Immature natural killer cell (primary cell): ENCODE measurements at places on chromosomes 13 and 19.

- no peak for DNase-seq
Measured at GRCh38 chr13:49927755-49928154, 8.4 kb downstream of the SPRYD7 start.

GRCh38 chr13:109494925-109495369 is 291.4 kb downstream of the IRS2 start:
- DNase-seq: no peak

- DNase-seq: no peak
Measured at GRCh38 chr19:7832009-7832408, 2.0 kb downstream of the EVI5L start.

DNA sequence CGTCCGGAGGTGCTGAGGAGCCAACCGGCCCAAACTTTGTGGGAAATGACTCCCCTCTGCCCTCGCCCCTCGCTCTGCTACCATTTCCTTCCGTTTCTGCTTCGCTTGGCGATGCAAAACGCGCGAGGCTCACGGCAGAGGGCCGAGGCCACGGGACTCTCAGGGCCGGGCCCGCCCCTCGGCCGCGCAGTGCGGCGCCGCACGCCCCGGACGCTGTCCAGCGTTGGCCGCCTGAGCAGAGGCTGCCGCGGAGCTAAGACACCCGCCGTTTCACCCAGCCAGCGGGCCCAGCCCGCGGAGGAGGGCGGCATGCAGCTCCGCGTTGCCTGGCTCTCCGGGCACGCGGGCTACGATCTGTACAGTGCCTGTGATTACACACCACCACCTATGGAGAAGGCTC is 2.1 kb upstream of the ZNF578 start:
- DNase-seq: no peak

DNA sequence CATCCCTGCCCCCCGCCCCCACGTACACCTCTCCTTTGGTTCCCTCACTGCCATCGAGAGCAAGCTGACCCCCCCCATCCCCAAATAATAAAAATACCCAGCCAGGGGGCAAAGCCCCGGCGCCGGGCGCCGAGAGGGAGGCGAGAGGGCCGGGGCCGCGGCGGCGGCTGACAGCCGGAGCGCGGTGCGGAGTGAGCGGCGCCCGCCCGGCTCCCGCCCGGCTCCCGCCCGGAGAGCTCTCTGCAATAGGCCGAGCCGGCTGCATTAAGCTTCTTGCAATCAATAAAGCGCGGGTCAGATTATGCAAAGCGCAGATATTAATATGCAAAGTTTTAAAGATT is 40.9 kb downstream of the DEDD2 start:
- DNase-seq: no peak

DNA sequence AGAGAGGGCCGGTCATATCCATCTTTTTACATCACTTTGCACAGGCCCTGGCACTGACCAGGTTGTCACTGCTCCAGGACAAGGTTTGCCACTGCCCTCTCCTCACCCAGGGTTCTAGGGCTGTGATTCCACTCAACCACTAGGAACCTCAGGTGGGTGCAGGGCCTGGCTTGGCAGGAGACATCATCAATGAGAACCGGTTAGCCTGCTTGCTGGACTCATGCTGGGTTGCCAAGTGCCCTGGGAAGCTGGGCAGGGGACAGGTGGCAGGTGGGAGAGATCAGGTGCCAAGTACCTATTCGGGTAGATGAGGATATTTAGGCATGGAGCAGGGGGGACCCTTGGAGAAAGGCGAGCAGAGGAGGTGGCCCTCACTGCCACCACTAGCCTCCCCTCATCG is 4.2 kb upstream of the CERS4 start:
- DNase-seq: no peak

GRCh38 chr13:35354285-35354684 is 122.2 kb downstream of the MAB21L1 start:
- no peak for DNase-seq

GRCh38 chr19:5567360-5567969 is at the start of gene TINCR:
TSS of gene TINCR (minus strand) at chr19:5567953.
- no peak for DNase-seq

- DNase-seq: no peak
Measured at GRCh38 chr19:30340771-30341561, 31.2 kb upstream of the ZNF536 start.

GRCh38 chr19:19067276-19068072 is 3.7 kb downstream of the SLC25A42 start:
- no peak for DNase-seq

DNA sequence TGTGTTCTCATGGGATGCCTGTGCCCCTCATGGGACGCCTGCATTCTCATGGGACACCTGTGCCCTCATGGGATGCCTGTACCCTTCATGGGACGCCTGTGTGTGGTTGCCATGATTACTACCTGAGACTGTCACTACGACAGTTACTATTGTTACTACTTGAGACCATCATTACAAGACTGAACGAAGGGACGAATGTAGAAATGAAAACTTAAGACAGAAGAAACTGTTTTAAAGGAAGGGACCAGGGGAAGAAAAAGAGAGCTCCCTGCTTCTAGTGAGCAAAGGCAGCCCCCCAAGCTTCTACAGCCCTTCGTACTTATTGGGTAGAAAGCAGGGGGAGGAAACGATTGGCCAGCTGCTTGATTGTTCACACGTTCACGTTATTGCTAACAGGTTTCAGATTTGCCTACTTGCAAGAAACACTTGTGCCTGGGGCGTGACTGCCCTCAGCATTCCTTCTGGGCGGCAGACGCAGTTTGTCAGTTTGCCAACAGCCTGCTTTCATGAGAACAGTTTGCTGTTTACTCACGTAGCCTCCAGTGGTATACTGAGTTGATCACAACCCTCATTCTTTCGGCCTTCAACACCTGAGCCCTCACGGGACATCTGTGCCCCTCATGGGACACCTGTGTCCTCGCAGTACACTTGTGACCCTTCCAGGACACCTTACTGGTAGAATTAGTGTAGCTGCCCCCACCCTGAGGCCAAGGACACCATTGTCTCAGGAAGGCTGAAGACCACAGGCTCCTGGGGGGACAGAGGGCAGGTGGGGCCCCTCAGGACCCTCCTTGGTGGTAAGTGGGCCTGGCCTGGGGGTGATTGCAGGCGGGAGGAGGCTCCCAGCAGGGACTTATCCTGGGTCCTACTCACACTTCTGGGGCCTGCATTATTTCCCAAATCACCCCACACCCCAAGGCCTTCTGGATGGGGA is 2.5 kb upstream of the S1PR4 start:
- DNase-seq: peak; percentile 25

GRCh38 chr19:48896191-48896720 is 2.3 kb downstream of the TULP2 start:
- no peak for DNase-seq

- DNase-seq: no peak
Measured at GRCh38 chr19:55087542-55087901, 11.9 kb downstream of the EPS8L1 start.

GRCh38 chr19:19211499-19212420 is at the start of gene NCAN:
TSS of gene NCAN (plus strand) at chr19:19211958. CDS start at chr19:19216954, 4,996 bp downstream.
- DNase-seq: no peak

GRCh38 chr19:33486936-33487811 is 34.4 kb downstream of the PEPD start:
- no peak for DNase-seq

- no peak for DNase-seq
Measured at GRCh38 chr13:59476366-59476765, 687.4 kb downstream of the DIAPH3 start.

DNA sequence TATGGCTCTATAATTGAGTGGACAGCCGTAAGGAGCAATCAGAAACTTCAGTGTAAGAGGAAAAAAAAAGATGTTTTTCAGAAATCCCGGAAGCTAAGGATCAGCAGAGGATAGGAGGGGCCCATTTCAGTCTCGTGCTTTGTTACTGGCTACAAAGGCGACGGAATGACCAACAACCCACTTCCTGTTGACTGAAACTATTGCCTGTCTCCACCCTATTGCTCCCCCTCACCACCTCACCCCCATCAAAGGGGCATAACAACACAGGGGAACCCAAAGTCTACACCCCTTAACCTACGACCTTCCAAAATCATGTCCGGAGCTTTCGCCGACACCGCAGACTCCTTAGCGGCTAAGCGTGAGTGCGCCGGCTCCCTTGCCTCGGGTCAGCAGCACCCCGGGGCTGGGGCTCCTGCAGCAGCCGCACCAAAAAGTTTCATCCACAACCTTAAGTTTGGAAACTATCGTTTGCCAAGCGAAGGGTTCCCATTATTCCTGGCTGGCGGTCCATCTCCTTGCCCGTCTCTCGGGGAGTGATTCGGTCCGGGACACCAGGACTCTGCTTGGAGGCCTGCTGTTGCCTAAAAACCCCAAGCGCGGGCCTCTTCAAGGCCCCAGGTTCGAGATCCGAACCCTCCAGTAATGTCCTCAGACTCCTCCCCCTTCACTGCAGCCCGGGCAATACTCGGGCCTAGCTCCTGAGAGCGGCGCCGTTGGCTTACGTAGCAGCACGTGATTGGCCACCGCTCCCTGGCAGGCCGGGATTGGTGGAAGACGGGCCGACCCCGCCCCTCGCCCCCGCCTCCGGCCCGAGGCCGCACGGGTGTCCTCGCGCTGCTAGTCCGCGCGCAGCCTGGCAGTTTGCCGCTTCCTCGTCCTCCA is at the start of gene TPP2:
TPP2 (plus strand) TSS at position 840 of the 882 bp plus-strand sequence. CDS start 53 bp downstream, outside the sequence.
- peak; percentile 98 for DNase-seq

GRCh38 chr13:51225029-51225428 is 2.8 kb downstream of the FAM124A start:
- DNase-seq: no peak

DNA sequence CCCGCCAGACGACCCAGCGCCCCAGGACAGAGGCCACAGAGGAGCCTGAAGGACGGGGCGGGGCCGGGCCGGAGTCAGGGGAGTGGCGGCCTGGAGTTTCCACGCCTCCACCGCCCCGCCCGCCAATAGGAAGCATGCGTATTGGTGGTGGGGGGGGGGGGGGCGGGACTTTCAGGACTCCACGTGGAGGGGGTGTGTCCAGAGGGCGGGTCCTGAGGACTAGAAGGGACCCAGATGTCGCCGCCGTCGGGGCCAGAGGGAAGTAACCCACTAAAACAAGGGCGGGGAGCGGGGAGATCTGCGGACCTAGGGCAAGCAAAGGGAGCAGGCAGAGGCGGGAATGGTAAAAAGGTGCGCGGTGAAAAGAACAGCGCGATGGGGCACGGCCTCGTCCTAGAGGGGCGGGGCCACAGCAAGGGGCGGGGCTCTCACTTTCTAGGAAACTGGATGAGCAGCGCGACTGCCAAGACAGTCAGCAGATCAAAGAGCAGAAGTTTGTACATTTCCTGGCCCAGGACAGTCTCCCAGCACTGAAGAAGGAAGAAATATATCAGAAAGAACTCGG is 2.8 kb upstream of the LENG1 start:
- peak; percentile 78 for DNase-seq

GRCh38 chr19:54430306-54431254 is 15.3 kb downstream of the TTYH1 start:
- no peak for DNase-seq

GRCh38 chr13:110456550-110456949 is 105.0 kb downstream of the RAB20 start:
- DNase-seq: no peak

DNA sequence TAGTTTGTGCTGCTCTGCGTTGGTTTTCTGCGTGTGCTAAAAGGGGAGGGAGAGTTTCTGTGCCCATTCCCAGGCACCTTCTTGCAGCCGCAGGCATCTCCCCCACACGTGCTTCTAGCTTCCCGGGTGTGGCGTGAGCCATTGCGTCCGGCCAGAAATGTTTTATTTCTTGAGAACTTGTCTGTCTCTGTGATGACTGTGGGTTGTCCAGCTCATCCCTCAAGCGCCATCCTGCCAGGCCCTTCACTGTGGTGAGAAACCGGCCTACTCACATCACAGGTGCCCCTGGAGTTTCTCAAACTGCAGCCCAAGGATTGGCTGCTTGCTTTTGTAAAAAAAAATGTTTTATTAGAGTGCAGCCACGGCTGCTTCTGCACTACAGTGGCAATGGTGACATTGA is 24.2 kb downstream of the EPN1 start:
- DNase-seq: no peak

DNA sequence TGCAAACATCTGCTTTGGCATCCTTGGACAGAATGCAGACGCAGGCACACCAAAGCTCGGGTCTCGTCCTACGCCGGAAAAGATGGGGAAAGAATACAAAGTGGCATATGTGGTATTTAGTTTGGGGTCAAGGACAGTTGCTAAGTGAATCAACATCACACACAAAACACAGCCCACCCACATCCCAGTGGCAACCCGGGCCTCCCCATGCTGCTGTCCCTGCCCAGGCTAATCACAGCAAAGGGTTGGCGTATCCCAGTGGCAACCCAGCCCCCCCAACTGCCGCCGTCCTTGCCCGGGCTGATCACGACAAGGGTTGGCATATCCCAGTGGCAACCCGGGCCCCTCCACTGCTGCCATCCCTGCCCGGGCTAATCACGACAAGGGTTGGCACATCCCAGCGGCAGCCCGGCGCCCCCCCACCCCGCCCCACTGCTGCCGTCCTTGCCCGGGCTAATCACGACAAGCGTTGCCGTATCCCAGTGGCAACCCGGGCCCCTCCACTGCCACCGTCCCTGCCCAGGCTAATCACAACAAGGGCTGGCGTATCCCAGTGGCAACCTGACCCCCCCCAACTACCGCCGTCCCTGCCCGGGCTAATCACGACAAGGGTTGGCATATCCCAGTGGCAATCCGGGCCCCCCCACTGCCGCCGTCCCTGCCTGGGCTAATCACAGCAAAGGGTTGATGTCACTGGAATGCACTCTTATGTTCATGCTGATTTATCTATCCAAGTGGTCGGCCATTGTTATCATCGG is 167.8 kb upstream of the SOX1 start:
- no peak for DNase-seq

DNA sequence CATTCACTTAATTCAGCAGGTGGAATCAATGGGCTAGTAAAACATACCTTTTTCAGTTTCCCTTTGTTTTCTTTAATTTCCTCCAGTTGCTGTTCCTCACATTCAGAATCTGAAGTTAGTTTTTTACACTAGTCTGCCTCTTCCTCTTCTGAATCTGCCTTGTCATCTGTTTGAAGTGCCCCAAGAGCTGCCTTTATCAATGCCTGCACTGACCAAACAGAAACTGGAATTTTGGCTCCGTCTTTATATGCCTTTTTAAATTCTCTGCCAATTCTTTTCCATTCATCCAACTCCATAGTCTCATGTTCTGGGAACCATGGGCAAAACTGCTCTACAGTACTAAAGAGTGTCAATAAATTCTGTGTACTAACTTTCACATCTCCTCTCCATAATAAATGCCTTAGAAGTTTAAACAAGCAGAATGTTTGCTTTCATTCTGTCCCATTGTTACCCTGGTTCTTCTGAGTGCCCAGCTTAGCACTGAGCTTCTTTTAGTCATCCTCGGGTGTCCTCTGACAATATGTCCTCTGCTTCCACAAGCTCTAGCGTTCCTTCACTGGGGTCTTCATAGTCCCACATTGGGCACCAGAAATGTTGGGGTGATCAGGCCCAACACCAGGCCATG is 154.2 kb downstream of the ZNF486 start:
- no peak for DNase-seq

- DNase-seq: no peak
Measured at GRCh38 chr13:51147732-51148131, 36.7 kb upstream of the C13orf42 start.
